ENCODE measurements at places on chromosomes 3 and 15.

DNA sequence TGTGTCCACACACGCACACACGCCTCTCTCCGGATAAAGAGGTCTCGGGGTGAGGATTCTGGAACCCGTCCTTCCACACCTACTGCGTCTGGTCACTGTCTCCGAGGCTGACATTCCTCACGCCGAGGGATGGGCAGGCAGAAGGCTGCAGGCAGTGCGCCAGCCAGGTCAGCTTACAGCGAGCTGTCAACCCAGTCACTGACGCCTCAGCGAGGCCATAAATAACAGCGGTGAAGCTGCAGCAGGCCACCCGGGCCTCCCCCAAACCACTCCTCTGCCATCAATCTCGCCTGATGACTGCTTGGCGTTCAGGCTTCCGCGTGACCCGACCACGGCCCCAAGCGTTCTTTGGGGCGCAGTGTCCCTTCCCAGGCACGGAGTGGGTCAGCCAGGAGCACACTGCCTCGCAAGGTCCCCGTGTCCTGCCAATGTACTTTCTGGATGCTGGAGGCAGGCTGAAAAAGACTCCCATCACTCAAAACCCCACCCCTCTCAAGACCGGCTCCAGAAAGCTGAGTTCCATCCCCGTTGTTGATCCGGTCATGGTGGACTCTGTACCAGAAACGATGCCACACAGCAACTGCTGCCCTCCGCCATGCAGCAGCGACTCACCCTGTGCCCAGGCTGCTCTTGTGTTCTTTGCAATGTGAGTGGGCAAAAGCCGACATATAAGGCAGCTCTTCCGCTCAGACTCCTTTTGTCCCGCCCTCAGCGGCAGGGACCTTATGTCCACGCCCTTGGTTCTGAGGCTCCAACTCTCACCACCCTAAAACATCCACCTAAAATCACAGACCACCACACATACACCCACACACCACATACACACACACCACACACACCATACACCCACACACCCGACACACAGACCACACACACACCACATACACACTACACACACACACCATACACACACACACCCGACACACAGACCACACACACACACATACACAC, 27.1 kb downstream of the CPN2 start:
- no peak for DNase-seq

GRCh38 chr3:177529716-177530335, 332.5 kb upstream of the TBL1XR1 start:
- DNase-seq = no peak

DNA sequence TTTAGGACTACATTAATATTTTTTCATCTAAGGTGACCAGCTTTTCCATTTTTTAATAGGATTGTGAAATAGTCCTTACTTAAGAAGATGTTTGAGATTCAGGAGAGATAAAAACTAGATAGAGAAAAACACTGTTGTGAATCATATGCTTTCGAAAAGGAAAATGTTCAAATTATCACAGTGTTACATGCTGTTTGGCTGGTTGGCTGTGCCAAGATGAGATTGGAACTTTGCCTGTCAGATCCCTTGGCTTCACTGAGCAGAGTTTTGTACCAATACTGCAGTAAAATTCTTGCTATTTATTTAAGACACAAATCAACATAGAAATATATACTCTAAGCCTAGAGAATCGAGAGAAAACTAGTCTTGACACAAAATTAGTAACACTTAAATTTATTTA, 117.2 kb downstream of the OXSM start:
- DNase-seq = no peak

GRCh38 chr15:91258415-91258759, 158.3 kb downstream of the SV2B start:
- DNase-seq = no peak

Data from brain pericyte (primary cell).